Activated T-cell treated with anti-CD3 and anti-CD28 coated beads for 24 hours (primary cell): ENCODE measurements at places on chromosomes 1 and 21.

- no peak for DNase-seq
Measured at GRCh38 chr1:178942285-178943198, 71.7 kb upstream of the ANGPTL1 start.

DNA sequence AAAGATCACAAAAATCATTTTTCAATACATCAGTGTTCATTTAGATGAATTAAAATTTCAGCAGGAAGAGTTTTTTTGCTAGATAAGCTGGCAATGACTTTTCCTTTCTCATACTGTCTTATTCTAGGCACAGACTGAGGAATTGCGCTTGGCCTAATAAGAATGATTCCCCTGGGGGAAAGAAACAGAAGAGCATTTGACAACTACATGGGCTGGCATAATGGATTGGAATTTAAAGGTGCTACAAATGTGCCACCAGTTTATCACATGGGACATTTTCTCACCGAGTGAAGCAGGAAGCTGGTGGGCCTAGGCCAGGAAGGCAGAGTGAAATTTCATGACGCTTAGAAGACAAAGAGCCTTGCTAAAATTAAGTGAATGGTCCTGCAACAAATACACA is 39.3 kb downstream of the CDKN2C start:
- DNase-seq: no peak

GRCh38 chr1:86699186-86699585 is 5.2 kb upstream of the SH3GLB1 start:
- no peak for DNase-seq

DNA sequence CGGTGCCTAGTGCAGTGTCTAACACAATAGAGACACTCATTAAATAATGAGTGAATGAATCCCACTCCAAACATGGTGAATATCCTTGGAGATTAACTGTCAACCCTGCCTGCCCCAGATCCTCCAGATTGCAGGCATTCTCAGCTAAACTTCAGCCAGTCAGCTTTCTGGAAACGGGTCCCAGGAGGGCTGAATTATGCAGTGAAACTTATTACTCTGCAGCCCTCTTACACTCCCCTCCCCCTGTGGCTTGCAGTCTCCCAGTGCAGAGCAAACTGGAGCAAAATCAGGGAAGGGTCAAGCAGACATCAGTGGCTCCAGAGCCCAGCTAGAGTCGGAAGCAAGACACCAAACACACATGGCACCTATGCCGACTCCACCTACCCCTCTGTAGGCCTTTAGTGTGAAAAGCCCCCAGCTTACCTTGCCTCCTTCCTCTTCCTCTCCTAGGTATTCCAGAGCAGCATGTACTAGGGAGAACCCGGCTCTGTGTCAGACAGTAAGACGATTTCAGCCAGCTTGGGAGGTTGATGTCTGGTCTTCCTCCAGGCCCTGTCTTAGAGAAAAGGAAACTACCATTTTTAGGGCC is 6.5 kb upstream of the RGS16 start:
- no peak for DNase-seq

DNA sequence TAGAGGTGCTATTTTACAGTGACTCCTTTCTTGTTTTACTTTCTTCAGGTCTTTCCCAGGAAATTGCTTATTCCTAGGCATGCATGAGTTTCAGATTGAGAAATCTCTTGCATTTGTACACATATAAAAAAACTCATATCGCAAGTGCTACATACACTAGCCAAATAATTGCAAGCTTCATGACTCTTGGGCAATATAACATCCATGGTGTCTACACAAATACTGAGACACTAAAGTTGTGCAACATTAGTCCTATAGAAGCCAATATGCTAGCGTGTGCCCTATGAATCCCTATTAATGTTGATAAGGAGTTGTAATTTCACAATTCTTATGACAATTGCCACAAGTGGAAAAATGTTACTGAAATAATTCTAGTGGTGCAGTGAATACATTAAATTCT is 591.0 kb downstream of the ADGRL2 start:
- no peak for DNase-seq

GRCh38 chr1:166858726-166859419 is 17.2 kb downstream of the TADA1 start:
- no peak for DNase-seq

DNA sequence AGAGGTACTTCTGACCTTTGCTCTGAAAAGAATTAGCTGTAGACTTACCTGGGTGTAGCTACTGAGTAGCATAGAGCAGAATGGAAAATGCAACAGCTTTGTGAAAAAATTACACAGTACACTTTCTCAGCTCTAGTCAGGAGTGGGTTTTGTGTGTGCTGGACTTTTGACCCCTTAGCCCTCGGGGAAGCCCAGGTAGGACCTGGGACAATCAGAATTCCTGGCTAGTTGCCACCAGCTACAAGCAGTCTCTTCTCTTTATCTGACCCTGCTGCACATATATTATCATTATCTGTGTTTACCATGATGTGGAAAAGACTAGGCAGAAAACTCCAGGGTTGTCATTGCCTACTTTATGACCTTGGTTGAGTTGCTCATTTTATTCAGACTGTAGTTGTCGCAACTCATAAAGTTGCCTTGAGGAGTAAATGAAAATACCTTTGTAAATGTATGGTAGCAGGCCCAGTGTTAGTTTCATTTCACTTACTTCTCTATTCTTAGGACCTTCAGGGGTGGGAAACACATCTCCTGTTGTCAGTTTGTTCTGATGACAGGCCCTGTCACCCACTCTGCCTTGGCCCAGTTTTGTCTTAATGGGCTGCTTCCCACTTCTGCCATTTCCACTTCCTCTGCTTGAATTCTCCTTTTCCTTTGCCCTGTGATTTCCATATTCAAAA is 5.4 kb downstream of the NEK7 start:
- no peak for DNase-seq

DNA sequence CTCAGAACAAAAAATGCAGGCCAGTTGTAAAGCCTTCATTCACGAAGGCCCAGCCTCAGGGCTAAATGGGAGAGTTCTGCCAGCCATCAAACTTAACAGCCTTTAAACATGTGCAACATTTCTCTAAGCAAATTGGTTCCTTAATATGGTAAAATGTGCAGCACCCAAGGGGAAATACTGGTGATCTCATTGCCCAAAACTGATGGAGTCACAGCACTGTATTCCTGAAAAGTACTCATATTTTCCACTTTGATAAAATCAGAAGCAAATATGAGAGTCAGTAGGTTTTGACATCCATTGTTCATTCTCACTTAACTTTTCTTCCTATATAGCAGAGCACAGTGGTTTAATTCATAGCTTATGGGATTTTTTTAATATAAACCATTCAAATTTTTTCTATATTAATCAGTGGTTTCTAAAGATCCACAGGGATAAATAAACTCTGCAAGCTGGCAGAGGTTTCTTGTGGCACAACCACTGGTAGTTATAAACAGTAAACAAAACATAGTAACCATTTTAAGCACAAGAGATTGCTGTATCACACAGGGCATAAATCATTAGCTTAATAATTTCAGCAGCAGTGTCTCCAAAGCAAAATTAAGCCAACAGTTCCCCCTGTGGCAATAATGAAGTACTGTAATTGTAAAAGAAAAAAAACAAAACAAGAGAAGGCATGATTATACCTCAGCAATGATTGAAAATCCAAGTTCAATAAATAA is 106.9 kb upstream of the LYPLAL1 start:
- DNase-seq: no peak

DNA sequence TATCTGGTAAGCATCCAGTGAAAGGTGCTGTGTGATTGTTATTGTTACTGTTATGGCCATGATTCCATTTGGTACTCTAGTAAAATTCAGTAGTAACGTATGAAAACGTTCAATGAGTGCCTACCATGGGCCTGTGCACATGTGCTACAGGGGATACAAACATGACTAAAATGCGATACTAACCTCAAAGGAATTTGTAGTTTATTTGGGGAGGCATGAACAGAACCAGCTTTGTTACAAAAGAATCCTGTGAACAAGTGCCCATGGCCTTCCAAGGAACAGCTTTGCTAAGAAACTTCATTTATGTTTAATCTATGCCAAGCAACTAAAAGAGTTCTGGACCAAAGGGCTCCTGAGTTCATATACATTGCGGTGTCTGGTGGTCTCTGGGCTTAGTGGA is 28.7 kb downstream of the PTGFR start:
- no peak for DNase-seq

DNA sequence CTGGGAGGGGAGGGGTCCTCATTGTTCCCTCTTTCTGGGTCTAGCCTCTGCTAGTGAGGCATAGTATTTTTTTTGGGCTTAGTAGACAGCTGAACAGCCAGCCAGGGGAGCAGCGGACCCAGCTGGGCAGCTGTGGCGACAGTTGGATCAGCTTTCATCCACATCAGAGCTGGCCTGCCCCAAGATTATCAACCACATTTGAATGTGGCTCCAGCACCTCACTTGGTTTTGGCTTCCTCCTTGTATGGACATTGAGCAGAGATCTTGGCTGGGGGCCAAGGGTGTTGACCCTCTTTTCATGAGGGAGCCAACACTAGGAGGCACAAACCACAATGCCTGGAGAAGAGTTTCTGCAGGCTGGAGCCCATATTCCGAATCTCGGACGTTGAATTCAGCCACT is 25.0 kb downstream of the WNT4 start:
- no peak for DNase-seq

DNA sequence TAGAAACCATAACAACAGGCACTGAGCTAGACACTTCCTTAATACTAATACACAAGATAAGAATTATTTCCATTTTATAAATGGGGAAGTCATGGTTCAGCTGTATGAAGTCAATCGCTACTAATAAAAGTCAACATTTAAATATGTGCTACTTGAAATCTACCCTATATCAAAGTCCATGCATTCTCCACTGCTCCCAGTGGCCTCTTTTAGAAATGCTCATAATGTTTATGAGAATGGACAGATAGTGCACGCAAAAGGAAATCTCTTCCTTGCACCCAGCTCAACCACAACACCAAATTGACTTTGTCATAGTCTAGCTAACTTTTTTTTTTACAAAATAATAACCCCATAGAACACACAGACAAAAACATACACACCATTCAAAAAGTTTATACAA is 281.7 kb upstream of the CXADR start:
- DNase-seq: no peak

DNA sequence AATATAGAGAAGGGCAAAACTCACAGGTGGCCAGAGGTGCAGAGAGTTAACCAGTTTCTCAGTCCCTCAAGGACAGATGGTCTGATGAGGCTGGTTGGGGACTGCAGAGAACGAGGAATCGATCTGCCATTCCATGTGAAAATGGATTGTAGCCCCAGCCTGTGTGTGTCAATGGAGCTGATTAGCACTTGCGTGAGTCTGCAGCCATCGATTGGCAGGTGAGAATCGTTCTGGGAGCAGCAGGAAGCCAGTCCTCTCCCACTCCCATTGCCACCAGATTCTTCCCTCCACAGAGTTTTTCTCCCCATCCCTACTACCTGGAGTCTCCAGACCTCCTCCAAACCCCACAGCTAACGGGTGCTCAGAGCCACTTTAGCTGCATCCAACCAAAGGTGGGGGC is 18.3 kb upstream of the PSMB2 start:
- DNase-seq: no peak

- DNase-seq: no peak
Measured at GRCh38 chr1:228984646-228985631, 249.7 kb downstream of the RHOU start.
